NCI-H1417 treated with DMSO at 0.1 percent for 48 hours (cell line): ENCODE measurements at places on chromosomes 7 and 10.

- no peak for DNase-seq
Measured at GRCh38 chr10:86229811-86230556, 136.6 kb downstream of the GRID1 start.

GRCh38 chr10:5970527-5970926 is 6.8 kb downstream of the IL15RA start:
- DNase-seq, result no peak

DNA sequence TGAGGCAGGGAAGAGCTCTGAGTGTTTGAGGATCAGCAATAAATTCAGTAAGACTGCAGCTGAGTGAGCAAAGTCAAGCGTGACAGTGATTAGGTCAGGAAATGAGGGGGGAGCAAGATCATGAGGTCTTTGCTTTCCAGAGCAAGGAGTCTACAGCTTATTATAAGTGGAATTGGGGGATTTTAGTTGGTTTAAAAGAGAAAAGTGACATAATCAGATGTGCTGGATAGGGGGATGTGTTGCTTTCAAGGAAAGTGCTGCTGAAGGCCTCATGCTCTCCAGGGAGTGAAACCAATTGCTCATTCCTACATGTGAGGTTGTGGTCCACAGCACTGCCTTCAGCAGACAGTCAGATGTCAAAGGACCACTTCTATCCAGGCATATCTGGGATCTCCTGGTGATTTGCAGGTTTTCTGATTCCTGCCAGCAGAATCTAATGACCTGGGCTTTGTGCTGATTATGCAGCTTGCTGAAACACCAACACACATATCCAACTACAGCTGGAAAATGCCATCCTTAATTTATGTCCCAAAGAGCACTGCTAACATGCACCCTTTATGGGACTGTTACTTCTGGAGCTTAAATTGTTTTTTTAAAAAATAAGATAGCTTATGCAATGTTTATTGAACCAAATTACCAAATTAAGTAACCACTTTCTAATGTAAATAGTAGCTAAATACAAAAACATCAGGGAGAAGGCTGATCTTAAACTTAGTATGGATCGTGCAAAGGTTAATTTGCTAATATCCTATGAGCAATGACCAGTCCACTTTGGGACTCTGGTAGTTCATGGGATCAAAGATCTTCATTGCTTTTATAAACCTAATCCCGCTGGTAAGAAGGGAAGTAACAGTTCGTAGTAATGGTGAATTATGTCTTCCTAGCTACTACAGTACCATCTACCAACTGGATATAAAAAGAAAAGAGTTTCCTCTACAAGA is 607.6 kb downstream of the KCNMA1 start:
- no peak for DNase-seq

GRCh38 chr7:48933549-48934085 is 9.3 kb downstream of the CDC14C start:
- no peak for DNase-seq

- DNase-seq, result no peak
Measured at GRCh38 chr10:77836299-77836820, 90.2 kb downstream of the DLG5 start.

DNA sequence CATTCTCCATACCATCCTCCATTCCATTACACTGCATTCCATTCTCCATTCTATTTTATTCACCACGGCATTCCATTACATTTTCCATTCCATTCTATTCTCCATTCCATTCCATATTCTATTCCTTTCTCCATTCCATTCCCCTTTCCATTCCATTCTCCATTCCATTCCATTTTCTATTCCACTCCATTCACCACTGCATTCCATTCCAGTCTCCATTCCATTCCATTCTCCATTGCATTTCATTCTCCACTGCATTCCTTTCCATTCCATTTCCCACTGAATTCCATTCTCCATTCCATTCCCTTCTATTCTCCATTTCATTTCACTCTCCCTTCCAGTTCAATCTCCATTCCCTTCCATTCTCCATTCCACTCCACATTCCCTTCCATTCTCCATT is 79.6 kb downstream of the NSUN6 start:
- DNase-seq, result no peak

- no peak for DNase-seq
Measured at GRCh38 chr7:142445019-142445686, 187.3 kb upstream of the PRSS58 start.

DNA sequence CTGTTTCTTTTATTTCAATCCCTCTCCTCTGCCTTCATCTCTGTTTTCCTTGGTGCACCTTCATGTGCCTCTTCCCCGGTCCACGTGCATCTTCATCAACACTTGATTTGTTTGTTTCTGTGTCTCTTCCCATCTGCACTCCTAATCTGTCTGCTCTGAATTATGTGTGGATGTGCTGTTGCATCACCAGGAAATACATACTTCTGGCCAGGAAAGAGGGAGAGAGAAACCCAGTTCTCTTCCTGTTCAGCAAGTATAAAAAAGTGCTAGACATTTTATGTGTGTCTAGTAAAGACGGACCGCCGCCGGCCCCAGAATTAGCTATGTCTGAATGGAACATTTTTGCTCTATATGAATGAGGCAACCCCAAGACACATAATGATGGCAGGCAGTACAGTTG is 93.8 kb downstream of the CALD1 start:
- no peak for DNase-seq

- no peak for DNase-seq
Measured at GRCh38 chr10:122142641-122143237, 128.4 kb upstream of the BTBD16 start.

- DNase-seq, result no peak
Measured at GRCh38 chr10:86665868-86666267, 2.4 kb upstream of the LDB3 start.

- no peak for DNase-seq
Measured at GRCh38 chr10:79353000-79353406, 5.7 kb downstream of the PPIF start.

GRCh38 chr10:70807556-70807955 is 8.2 kb upstream of the SGPL1 start:
- DNase-seq, result no peak

- DNase-seq, result no peak
Measured at GRCh38 chr10:132310701-132311337, 3.1 kb upstream of the STK32C start.

DNA sequence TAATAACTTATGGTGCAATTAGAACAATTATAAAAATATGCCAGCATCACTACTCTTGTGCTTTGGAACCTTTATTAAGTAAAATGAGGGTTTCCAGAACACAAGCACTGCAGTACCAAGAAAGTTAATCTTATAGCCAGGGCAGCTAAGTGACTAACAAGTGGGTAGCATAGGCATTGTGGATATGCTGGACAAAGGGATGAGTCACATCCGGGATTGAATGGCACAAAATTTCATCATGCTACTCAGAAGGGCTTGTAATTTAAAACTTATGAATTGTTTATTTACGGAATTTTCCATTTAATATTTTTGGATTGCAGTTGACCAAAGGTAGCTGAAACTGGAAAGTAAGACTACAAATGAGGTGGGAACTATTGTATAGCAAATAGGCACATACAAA is 250.6 kb downstream of the C7orf25 start:
- DNase-seq, result no peak

GRCh38 chr10:129690248-129691070 is 223.4 kb downstream of the MGMT start:
- no peak for DNase-seq

DNA sequence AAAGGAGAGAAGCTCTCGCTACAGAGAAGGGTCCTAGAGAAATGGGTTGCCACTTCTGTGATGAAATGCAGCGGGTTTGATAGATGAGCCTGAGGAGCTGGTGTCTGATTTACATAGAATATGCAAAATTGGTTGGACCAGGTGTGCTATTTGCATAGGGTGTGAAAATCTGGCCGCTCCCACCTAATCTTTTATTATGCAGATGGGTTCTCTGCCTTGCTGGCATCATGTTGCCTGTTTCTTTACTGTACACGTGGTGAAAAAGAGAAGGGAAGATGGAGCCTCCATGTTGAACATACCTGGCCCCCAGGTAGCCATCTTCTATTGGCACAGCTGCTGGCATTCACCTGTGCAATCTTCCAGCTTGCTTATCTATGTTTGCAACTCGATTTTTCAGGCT is 212.2 kb downstream of the ANKRD7 start:
- DNase-seq, result no peak
